Adrenal gland (tissue), 19 donors: ENCODE measurements at places on chromosomes 16 and 17. TPM values are rescaled to one million over a fixed set of nuclear protein-coding genes. Genes with fewer than 3 reads are reported as not detected.
A peak's percentile ranks its signal among the peaks of the same experiment; 100 is the strongest.

TP53TG3B gene
- not detected for total RNA-seq

GRCh38 chr17:77733576-77734296, 224.8 kb upstream of the TNRC6C start:
- H3K36me3 ChIP-seq = no peaks in the 10 kb centered on the region
- no peak overlapping the region for H3K4me3 ChIP-seq
- DNase-seq = no peak
- no peaks in the 10 kb centered on the region for H3K27me3 ChIP-seq

PRM3 gene
- total RNA-seq = not detected

- no peaks in the 10 kb centered on the region for H3K27me3 ChIP-seq
- H3K4me3 ChIP-seq = no peak overlapping the region
- H3K36me3 ChIP-seq = no peaks in the 10 kb centered on the region
- no peaks in the 10 kb centered on the region for H3K4me1 ChIP-seq
- peak; percentile 59 for DNase-seq
- no peak overlapping the region for H3K27ac ChIP-seq
These were observed 28.7 kb upstream of the GAS7 start for GRCh38 chr17:10226930-10227695.

DNA sequence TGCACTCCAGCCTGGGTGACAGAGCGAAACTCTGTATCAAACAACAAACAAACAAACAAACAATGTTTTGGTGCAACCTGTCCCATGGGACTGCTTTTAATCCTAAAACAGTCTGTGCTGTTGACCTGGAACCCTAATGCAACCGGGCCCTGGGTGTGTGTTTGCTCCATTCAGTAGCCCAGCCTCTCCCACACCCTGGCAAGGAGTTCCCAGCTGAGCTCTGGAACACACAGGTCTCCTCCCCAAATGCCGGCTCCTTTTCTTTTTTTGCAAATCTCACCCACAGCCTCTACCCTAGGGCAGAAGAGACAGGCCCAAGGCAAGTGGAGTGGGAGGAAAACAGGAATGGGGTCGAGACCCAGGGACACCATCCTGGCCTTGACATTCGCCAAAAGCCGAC, 29.8 kb upstream of the RASD1 start:
- no peaks in the 10 kb centered on the region for H3K36me3 ChIP-seq
- no peak for DNase-seq
- H3K4me1 ChIP-seq = peaks cover 4% of the 10 kb centered on the region

- H3K4me3 ChIP-seq = no peak overlapping the region
- no peaks in the 10 kb centered on the region for H3K27me3 ChIP-seq
- no peaks in the 10 kb centered on the region for H3K36me3 ChIP-seq
These were observed 16.6 kb downstream of the UBALD2 start for GRCh38 chr17:76281573-76282371.

CLEC19A gene
- total RNA-seq = not detected

GRCh38 chr16:80627108-80627507, 86.3 kb downstream of the DYNLRB2 start:
- no peak overlapping the region for H3K27ac ChIP-seq
- H3K27me3 ChIP-seq = no peaks in the 10 kb centered on the region
- H3K36me3 ChIP-seq = no peaks in the 10 kb centered on the region
- H3K4me3 ChIP-seq = no peak overlapping the region

DNA sequence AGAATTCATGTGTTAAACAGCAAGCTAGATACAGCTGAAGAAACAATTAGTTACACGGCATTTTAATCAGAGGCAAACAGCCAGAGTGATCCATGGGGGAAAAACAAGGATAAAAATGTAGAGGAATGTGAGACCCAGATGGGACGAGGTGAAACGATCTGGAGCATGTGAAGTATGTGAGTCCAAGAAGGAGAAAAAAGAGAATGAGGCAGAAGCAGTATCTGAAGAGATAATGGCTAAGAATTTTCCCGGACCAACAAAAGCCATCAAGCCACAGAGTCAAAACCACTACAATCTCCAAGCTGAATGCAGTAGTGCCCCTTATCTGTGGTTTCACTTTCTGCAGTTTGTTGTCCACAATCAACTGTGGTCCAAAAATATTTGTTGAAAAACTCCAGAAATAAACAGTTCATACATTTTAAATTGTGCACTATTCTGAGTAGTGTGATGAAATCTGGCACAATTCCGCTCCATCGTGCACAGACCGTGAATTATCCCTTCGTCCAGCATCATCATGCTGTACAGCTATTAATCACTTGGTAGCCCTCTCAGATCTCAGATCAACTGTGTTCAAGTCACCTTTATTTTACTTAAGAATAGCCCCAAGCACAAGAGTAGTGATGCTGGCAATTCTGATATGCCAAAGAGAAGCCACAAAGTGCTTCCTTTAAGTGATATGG, 18.8 kb downstream of the MYH10 start:
- H3K4me1 ChIP-seq = peaks cover 18% of the 10 kb centered on the region
- DNase-seq = no peak
- H3K36me3 ChIP-seq = no peaks in the 10 kb centered on the region
- no peak overlapping the region for H3K27ac ChIP-seq
- no peak overlapping the region for H3K4me3 ChIP-seq

RPS15A gene
- total RNA-seq = 1,103 TPM

GRCh38 chr16:86181526-86181925, 282.6 kb downstream of the IRF8 start:
- H3K4me1 ChIP-seq = no peaks in the 10 kb centered on the region
- H3K36me3 ChIP-seq = no peaks in the 10 kb centered on the region
- DNase-seq = no peak
- no peak overlapping the region for H3K4me3 ChIP-seq

GRCh38 chr16:74724820-74725549, 24.3 kb upstream of the MLKL start:
- H3K4me3 ChIP-seq = no peak overlapping the region
- no peak overlapping the region for H3K27ac ChIP-seq
- no peaks in the 10 kb centered on the region for H3K27me3 ChIP-seq
- no peaks in the 10 kb centered on the region for H3K4me1 ChIP-seq

PLEKHG4 gene
- 6.1 TPM for total RNA-seq

PRAC2 gene
- not detected for total RNA-seq

GRCh38 chr17:33674685-33675084, 381.6 kb upstream of the ASIC2 start:
- peak; percentile 74 for DNase-seq
- no peaks in the 10 kb centered on the region for H3K4me1 ChIP-seq
- H3K27ac ChIP-seq = no peak overlapping the region
- no peaks in the 10 kb centered on the region for H3K36me3 ChIP-seq
- H3K4me3 ChIP-seq = no peak overlapping the region

CD79B gene
- total RNA-seq = 4.5 TPM

DNA sequence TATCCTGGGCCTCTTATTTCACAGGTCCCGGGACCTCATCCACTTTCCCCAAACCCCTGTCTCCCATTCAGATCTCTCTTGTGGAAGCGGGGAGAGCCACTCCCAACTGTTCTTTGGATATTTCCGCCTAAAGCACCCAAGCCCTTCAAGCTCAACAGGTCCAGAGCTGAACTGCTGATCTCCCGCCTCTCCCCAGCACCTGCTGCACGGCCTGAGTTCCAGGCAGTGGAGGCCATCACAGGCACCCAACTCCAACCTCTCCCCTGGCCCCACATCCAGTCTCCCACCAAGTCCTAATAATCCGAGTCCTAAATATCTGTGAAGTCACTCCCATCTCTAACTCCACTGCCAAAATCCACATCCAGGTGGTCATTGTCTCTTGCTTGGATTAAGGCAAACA, 6.5 kb downstream of the ITGA2B start:
- H3K27ac ChIP-seq = no peak overlapping the region
- no peak overlapping the region for H3K4me3 ChIP-seq
- peaks cover 11% of the 10 kb centered on the region for H3K4me1 ChIP-seq
- H3K36me3 ChIP-seq = no peaks in the 10 kb centered on the region

GRCh38 chr17:8506145-8506544, 70.5 kb downstream of the NDEL1 start:
- no peak overlapping the region for H3K4me3 ChIP-seq
- no peaks in the 10 kb centered on the region for H3K4me1 ChIP-seq
- peaks cover 16% of the 10 kb centered on the region for H3K36me3 ChIP-seq
- H3K27me3 ChIP-seq = no peaks in the 10 kb centered on the region
- H3K27ac ChIP-seq = no peak overlapping the region

MMP2 gene
- 16.6 TPM for total RNA-seq

DNA sequence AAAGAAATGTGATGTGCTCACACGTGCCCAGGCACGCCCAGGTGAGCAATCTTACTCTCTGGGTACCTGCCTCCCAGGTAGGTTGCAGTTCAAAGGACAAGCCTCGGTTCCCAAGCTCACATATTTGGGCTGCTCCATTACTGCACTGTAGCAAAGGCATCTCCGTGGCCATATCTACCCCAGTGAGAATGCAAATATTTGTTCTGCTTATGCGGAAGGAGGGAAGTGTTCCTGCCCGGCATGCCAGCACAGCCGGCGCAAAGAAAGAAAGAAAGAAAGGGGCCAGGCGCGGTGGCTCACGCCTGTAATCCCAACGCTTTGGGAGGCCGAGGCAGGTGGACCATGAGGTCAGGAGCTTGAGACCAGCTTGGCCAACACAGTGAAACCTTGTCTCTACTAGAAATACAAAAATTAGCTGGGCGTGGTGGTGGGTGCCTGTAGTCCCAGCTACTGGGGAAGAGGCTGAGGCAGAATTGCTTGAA, 30.7 kb downstream of the SLC43A2 start:
- no peak overlapping the region for H3K27ac ChIP-seq
- DNase-seq = no peak
- H3K4me1 ChIP-seq = peaks cover 6% of the 10 kb centered on the region
- no peak overlapping the region for H3K4me3 ChIP-seq
- no peaks in the 10 kb centered on the region for H3K27me3 ChIP-seq

- H3K4me1 ChIP-seq = no peaks in the 10 kb centered on the region
- H3K4me3 ChIP-seq = no peak overlapping the region
- no peak for DNase-seq
These were observed 150.3 kb upstream of the AXIN2 start for GRCh38 chr17:65711671-65712276.

KNOP1 gene
- total RNA-seq = 11.8 TPM

GRCh38 chr16:28872952-28873351, 5.3 kb upstream of the ATP2A1 start:
- no peak overlapping the region for H3K4me3 ChIP-seq
- no peaks in the 10 kb centered on the region for H3K36me3 ChIP-seq
- no peak for DNase-seq
- H3K27ac ChIP-seq = no peak overlapping the region
- no peaks in the 10 kb centered on the region for H3K27me3 ChIP-seq
- H3K4me1 ChIP-seq = no peaks in the 10 kb centered on the region

DNA sequence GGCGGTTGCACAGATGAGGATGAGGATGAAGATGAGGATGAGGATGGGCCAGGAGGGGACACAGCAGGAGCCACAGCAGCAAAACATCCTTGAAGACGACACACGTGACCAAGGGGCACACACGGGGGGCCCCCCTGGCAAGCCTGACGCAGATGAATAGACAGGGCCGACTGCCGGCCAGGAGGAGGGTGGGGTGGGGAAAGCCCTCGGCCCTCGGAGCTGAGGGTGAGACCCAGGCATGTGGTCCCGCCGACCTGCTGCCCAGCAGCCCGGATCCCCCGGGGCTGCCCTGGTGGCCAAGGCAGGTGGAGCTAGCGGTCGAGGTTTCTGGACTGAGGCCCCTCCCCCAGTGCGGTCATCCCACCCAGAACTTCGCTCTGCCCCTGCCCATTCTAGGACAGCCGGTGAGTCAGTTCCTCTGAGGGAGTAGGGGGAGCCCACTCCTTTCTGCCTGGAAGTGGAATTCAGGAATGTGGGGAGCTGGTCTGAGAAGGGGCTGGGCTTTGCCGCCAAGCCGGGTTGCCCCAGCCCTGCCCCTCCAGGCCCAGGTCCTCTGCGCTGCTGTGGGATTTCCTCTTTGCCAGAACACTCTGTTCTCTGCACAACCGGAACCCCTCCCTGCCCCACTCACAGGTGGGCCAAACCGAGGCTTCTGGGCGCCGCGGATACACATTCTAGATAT, 9.9 kb downstream of the CYGB start:
- peak overlapping the region; percentile 91 for H3K27ac ChIP-seq
- H3K4me3 ChIP-seq = no peak overlapping the region
- no peaks in the 10 kb centered on the region for H3K27me3 ChIP-seq
- H3K4me1 ChIP-seq = peaks cover 58% of the 10 kb centered on the region
- no peaks in the 10 kb centered on the region for H3K36me3 ChIP-seq
- no peak for DNase-seq

DNA sequence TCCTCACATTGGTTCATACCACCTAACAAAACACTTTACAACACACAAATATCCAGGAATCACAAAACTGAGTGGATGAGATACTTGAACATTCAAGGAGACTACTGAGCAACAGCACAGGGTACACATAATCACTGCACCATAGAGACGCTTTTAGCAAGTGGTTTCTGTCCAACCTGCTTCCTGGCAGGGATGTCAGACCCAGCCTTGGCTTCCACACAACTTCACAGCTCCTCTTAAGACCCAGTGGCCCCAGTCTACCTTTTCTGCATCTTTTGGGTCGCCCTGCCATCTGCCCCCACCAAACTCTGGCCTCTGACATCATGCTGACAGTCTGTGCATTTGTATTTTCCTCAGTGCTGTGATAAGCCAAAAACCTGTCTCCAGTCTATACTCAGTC, 5.9 kb upstream of the CORO6 start:
- no peaks in the 10 kb centered on the region for H3K36me3 ChIP-seq
- H3K4me3 ChIP-seq = no peak overlapping the region
- H3K27ac ChIP-seq = no peak overlapping the region

CHD9NB gene
- 0.97 TPM for total RNA-seq

- H3K27me3 ChIP-seq = no peaks in the 10 kb centered on the region
- H3K4me1 ChIP-seq = no peaks in the 10 kb centered on the region
- no peak for DNase-seq
- H3K27ac ChIP-seq = no peak overlapping the region
These were observed 48.5 kb downstream of the TEKT5 start for GRCh38 chr16:10646228-10646580.

DNA sequence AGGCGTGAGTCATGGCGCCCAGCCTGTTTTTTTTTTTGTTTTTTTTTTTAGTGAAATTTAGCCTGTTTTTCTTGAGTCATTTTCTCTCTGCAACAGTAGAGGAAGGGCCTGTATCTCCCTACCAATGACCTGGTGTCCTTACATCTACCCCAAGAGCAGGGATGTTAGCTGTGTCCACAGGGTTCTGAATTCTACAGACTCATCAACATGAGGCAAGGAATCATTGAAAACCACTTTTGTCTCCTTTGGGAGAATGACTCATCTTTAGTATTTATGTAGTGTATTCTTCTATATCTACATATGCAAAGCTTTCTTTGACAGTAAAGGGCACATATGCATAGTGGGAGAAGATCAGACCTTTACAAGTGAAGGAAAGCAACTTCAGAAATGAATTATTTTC, 105.3 kb downstream of the SPECC1 start:
- no peaks in the 10 kb centered on the region for H3K36me3 ChIP-seq
- no peaks in the 10 kb centered on the region for H3K27me3 ChIP-seq
- H3K27ac ChIP-seq = no peak overlapping the region
- no peak overlapping the region for H3K4me3 ChIP-seq
- H3K4me1 ChIP-seq = no peaks in the 10 kb centered on the region

GDPD1 gene
- total RNA-seq = 2.7 TPM

DNA sequence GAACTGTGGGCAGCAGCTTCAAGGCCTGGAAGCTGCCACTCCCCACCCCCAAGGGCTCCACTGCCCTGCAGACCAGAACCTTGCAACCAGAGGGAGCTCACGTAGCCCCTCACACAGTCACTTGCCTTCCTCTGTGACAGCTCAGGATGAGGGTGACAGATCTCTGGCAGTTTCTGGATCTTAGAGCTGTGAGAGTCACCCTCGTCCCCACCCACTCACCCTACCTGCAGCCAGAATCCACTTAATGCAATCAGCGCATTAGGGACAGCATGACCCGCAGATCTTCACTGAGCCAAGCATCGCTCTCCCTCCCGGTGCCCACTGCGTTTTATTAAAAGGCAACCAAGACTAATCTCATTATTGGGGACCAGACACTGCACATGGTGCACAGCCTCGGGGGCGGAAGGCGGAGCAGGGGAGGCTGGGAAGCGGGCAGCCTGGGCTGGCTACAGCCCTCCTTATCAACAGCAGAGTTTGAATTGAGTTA, 3.5 kb downstream of the CYB561 start:
- H3K27me3 ChIP-seq = no peaks in the 10 kb centered on the region
- H3K36me3 ChIP-seq = no peaks in the 10 kb centered on the region
- H3K4me3 ChIP-seq = no peak overlapping the region
- DNase-seq = no peak

SLC6A2 gene
- total RNA-seq = 0.26 TPM

GRAPL gene
- total RNA-seq = 0.78 TPM
